ENCODE measurements at places on chromosomes 2 and 18.

DNA sequence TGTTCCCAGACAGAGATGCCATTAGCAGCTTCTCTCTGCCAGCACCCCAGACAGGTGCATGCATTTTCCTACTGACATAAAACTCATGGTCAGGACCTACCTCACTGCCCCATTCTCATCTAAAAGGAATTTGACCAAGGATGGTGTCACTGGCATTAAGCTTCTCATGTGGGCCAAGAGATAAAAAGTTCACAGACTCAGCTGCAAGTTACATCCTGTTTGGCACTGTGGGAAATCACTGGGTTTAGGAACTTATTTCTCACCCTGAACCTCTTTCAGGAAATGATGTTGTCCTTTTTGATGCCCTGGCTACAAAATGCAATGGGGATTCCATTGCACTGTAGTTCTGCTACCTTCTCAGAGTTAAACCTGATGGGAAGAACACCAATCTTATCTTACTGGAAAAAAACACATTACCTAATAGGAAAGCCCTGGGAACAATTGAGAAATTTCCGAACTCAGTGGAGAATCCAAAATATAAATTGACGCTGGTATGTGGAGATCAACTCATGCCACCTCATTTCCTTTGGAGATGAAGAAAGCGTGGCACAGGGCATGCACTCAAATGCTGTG lies 252.1 kb upstream of the COPS8 start:
- no peak for DNase-seq

DNA sequence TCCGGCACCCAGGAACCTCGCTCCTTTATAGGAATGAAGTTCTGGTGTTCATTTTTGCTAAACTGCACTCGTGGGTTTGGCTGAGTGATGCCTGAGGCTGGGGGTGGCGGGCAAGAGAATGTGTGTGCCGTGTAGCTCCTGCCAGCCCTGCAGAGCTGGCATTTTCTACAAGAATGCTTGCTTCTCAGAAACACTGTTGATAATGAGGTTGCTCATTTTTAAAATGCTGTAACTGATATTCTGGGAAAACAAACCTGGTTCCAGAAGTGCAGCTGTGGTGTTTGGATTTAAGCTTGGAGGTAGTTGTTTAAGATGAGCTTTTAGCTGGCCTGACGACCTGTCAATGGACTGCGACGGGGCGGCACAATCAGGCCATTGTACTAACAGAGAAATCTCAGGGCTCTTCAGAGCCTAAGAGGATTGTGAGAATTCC lies 511.9 kb upstream of the TNP1 start:
- DNase-seq: no peak

DNA sequence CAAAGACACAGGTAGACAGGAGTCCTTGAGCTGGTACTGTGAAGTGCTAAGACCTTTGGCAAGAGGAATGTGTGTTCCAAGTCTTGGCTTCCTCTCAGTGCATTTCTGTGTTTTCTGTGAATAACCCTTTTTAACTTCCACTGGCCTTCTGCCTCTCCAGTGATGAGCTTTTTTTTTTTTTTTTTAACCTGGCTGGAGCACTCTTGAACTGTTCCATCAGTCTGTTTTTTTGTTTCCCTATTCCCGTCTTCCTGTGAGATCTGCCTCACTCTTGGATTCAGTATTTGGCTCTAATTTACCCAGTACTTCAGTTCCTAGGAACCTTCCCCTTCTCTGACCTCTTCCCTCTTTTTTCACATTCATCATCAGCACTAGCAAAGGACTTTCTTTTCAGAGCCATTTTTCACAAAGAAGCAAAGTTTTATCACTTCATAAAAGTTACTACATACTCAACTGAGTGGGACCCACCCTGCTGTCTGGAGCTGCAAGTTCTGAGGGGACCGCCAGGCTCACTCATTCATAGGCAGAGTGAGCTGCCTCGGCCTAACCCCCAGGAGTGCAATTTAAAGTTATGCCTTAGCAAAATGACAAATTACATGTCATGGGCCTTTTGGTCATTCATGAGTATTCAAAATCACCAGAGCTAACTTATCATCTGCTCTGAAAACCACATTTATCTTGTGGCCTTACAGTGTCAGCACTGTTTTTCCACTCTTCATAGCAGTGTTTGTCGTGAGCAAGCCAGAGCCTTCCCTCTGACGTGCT lies 126.9 kb upstream of the DAPL1 start:
- no peak for DNase-seq

GRCh38 chr2:231227310-231228162 lies 29.1 kb downstream of the ARMC9 start:
- DNase-seq: peak; percentile 68

DNA sequence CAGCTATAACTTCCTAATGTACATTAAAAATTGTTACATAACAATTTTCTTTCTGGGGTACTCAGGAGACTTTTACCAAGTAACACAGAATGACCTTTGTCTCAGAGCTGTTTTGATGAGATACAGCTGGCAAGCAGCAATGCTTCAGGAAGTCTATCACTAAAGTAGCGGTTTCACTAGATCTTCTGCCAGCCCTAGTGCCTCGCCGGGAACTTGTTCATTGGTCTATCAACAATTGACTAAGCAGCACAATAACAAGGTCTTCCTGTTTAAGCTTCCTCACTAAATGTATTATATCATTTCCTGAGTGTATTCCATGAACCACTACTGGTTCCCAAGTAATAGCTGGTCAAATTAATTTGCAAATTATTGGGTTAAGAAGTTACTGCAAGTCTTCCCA lies 69.2 kb downstream of the TRIP12 start:
- no peak for DNase-seq
